ENCODE measurements at places on chromosomes 1 and 21.

DNA sequence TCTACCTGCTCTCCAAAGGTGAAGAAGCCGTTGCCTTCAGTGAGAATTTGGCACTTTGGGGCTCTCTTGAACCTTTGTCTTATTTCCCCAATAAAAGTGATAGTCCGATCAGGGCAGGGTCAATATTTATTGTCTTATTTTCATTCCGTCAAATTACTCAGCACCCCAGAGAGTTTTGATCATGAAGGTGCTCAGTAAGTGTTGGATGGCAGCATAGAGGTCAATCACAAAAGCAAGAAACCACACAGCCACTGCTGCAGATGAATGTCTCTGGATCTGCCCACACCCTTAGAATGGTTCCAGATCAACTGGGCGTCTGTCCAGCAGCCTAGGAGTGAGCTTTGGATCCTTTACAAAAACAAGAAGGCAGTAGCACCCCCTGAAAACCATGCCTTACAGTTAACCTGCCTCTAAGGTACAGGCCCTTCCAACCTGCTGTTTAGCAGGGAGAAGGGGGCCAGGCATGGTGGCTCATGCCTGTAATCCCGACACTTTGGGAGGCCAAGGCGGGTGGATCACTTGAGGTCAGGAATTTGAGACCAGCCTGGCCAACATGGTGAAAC, 97.3 kb downstream of the PSMG1 start:
- no peak for DNase-seq

DNA sequence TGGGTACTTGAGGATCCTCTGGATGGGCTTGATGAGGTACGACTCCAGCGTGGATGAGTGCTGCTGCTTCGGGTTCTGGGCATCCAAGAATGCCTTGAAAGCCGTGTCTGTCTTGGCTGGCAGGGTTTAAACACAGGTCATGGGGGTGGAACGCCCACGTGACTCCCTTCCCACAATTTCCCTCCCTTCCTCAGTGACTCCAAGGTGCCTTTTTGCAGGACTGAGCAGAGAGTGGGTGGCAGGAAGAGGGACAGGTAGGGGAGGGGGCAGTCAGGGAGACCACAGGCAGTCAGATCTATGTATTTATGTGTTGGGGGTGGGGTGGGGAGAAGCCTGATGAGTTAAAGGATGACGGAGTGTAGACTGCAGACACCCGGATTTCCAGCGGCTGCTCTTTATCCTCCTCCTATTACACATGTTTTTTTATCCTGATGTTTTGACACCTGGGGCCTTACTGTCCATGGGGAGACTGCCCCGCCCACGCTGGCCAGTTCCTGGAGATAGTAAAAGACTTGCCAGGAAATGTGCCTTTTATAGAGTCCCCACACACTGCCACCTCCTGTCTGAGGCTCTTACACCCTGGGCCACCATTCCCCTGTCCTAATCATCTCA, 103.2 kb upstream of the KRTAP19-8 start:
- DNase-seq: no peak

GRCh38 chr1:220828179-220828490, 41.4 kb downstream of the MTARC1 start:
- DNase-seq: no peak

DNA sequence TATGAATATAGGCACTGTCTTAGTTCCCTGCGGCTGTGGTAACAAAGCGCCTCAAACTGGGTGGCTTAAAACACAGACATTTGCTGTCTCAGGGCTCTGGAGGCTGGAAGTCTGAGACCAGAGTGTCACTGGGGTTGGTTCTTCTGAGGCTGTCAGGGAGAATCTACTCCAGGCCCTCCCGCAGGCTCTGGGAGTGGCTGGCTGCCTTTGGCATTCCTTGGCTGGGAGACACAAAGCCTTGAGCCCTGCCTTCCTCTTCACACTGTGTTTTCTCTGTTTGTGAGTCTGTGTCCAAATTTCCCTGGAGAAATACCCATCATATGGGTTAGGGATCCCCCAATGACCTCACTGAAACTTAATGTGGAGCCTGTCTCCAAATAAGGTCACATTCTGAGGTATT, 38.5 kb downstream of the B3GALT5 start:
- no peak for DNase-seq

DNA sequence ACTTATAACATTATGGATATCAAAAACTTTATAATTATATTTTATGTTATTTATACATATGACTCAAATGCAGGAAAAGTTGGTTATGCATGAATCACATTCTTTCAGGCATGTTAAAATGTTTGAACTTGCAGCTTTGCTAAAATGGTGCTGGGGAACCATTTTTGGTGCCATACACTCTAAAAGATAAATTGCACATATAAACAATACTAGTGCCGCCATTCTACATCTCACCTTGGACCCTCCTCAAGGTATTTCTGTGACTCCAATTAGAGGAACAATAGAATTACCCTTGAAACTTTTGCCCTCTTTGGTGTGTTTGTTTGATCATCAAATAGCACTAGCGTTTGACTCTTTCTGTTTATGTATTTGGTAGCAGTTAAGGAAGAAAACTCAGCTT, 997 bp downstream of the PRKACB start:
- DNase-seq: no peak

- DNase-seq: no peak
Observed at GRCh38 chr1:236565530-236565929, 38.8 kb downstream of the HEATR1 start.

DNA sequence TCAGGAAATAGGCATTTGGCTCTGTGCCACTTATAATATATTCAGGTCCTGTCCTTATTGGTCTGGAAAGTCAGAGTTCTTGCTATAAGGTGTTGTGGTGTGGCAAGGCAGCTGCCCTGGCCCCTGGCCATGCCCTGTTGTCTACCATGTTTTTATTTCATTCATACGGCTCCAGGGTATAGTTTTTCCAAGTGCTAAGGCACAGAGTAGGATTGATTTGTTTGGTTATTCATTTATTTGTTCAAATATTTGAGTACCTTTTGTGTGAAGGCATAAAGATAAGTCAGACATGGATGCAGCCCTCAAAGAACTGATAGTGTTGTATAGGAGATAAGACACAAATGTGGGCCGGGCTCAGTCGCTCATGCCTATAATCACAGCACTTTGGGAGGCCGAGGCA, 10.1 kb downstream of the ZBTB8B start:
- no peak for DNase-seq

DNA sequence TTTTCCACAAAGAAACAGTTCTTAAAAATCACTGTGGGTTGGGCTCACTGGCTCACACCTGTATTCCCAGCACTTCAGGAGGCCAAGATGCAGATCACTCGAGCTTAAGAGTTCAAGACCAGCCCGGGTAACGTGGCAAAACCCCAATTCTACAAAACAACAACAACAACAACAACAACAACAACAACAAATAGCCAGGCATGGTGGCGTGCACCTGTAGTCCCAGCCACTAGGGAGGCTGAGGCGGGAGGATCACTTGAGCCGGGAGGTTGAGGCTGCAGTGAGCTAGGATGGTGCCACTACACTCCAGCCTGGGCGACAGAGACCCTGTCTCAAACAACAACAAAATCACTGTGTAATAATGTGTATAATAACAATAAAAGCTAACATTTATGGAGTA, 40.8 kb downstream of the CDCP2 start:
- no peak for DNase-seq

DNA sequence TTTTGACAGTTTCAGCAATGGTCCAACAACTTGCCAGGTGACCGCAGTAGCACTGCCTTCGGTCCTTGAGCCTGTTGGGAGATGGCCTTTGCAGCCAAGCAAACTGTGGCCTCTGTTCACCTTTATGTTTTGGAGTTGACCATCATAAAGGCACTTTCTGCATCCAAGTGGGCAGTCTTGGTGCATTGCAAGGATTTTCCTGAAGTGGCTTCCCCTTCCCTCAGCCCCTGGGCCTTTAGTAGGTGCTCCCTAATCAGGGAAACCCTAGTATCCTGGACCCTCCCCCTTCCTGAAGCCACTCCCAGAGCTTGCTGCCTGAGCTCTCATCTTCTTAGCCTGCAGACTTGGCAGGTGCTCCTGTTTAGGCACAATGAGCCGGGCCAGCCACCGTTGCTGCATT, 140.2 kb downstream of the TRABD2B start:
- no peak for DNase-seq

GRCh38 chr21:46666941-46667740, 31.7 kb downstream of the PRMT2 start:
- DNase-seq: no peak

GRCh38 chr21:43300496-43301408, 126.2 kb downstream of the SIK1 start:
- DNase-seq: no peak

GRCh38 chr21:33279330-33279820, 13.2 kb downstream of the IL10RB start:
- DNase-seq: no peak

DNA sequence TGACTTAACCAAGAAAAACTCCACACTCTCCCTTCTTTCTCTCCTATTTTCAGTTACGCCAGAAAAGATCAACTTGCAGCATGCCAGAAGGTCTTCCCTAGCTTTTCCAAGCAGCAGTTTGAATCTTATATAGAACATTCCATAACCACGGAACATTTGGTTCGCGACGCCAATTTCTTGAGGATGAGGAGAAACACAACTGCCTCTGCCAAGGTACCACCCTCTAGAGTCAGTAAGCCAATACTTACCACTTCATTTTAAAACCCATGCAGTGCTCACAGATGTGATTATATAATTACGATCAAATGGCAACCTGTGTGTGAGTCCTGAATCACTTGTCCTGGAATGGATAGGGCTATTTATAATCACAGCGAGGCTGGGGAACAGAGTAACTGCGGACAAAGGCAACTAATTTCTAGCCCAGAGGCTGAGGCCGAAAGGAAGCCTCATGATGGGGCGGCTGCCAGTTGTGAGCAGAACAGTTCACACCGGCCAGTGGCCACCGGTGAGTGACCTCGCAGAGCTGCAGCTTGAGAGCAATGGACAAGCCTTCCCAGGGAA, 43.2 kb upstream of the BACE2 start:
- DNase-seq: no peak

- no peak for DNase-seq
Observed at GRCh38 chr21:37871121-37871862, 45.0 kb downstream of the KCNJ6 start.

DNA sequence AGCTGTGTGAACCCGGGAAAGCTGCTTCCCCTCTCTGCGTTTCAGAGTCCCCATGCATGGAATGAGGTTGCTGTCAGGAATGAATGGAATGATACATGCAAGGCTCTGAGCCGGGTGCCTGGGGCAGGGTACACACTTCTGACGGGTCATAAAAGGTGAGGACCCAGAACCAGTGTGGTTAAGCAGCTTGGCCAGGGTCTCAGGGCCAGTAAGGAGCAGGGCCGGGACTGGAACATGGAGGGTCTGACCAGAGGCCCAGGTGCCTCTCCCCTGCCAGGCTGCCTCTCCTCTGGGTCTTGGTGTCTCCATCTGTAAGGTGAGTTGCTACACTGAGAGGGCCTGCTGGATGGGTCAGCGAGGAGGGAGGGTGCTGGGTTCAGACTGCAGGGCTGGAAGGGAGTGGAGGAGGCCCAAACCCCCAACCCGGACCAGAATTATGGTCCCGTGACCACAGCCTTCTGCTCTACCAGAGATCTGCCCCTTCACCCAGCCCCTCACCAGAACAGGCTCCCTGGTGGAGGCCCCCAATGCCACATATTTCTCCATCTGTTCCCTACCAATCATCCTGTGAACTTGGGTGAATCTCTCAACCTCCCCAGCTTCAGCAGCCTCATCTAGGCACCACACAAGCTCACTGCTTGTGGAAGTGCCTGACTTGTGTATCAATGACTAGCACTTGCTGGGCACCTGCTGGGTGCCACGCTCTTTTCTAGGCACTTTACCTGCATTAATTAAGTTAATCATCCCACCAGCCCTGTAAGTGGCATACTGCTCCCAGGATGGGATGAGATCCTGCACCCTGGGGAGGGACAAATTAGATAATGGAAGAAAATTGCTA, 16.2 kb upstream of the LRP8 start:
- DNase-seq: no peak

DNA sequence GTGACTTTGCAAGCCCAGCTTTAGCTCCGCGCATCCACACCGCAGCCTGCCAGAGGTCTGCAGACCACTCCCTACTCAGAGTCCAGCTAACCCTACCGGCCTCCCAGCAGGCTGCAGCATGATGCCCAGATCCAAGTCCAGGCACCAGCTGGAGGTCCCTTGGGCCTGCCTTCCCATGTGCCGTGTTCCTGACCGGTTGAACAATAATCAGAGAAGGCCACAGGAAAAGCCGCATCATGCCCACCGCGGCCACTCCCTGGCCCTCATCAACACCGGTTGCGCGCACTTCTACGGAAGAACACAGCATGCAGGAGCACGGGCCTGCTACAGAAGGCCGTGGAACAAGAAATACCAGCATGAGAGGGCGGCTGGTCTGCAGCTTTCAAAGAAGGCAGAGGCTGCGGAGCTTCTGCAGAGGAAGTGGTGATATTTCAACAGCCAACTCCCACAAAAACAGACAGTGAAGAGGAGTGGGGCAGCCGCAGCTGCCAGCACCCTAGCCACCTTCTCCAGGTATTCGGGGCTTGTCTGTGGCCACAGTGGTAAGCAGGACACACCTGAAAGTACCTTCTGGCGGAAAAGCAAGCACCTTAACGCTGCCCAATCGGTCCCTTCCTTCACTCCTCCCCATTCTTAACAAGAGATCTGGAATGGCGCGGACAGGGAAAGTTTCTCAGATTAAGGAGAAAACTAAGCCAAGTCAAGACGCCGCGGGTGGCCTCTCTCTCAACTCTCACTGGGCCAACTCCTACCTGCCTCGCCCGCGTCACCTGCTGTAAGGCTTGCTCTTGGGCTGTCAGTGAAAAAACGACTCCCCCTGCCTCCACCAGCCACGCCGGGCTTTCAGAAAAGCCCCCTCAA, 1.5 kb downstream of the PGBD5 start:
- no peak for DNase-seq

DNA sequence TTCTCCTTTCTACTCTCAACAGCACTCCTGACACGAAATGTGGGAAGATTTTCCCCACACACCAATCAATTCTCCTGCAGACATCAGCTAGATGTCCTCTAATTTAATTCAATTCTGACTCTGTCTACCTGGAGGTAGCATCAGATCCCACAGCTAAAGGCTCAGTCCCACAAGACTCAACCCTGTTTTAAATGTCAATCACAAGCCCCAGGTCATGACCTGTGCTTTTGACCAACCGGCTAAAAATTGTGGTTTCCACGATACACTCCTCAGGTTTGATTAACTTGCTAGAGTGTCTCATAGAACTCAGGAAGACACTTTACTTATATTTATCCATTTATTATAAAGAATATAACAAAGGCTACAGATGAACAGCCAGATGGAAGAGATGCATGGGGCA, 27.4 kb downstream of the IL23R start:
- no peak for DNase-seq

DNA sequence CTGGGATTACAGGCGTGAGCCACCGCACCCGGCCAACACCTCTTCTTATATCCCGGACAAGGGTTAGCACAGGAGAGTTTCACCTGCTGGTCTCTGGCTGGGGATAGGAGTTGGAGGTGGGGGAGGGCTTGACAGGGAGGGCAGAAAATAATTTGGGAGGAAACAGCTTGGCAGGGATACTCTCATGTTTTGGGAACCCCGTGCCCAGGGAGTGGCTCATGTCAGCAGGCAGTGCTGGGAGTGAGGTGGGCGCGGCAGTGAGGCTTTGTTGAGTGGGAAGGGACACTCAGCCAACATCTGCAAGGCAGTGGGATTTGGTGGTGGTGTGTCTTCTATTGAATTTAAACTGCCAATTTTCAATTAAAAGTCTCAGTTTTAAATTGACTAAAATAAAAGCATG, 1.1 kb upstream of the THEM5 start:
- DNase-seq: no peak

GRCh38 chr1:17520041-17520440, 19.5 kb upstream of the ARHGEF10L start:
- no peak for DNase-seq
